ENCODE measurements at places on chromosomes 2 and 18. TPM values are rescaled to one million over a fixed set of nuclear protein-coding genes. Genes with fewer than 3 reads are reported as not detected.

DNA sequence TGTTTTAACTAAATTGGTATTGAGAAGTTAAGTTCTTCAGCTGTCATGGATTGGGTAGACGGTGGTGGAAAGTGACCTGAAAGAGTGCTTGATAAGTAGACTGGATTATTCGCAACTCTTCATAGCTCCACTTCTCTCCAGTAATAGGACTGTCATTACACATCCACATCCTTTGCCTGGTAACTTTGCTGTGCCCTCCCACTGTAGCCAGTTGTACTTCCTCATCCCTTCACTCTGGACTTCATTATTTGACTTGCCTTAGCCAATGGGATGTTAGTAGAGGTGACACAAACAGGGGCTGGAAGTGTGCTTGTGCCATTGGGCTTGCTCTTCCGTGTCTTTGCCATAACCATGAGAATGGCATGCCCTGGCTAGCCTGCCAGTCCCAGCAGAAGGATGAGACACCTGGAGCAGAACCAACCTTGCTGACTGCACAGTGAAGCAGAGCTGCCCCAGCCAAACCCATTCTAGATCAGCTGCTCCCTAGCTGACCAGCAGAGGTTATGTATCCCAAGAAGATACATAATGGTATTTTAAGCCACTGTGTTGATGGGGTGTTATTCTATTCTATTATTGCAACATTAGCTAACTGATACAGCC is 16.9 kb downstream of the QPCT start:
- DNase-seq = no peak

DNA sequence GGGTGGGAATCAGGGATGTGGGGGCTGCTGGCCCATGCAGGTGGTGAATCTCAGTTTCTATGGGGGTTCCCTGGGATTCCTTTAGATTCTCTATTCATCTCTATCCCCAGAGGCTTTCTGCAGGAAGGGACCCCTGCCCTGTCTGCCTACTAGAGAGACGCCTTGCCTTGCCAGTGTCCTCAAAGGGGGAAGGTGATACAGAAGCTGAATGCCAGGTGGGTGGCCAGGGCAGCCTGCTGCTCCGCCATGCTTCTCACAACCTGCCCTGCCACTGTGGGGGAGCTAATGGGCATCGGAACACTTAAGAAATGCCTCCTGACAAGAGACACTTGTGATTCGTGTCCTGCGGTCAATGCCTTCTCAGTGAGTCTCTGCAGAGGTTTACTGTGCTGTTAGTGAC is 368.4 kb downstream of the EN1 start:
- DNase-seq = no peak

- DNase-seq = no peak
These were observed 218.9 kb upstream of the TANK start for GRCh38 chr2:160941290-160941846.

PTPRN gene
- 1.3 TPM for polyA plus RNA-seq

DNA sequence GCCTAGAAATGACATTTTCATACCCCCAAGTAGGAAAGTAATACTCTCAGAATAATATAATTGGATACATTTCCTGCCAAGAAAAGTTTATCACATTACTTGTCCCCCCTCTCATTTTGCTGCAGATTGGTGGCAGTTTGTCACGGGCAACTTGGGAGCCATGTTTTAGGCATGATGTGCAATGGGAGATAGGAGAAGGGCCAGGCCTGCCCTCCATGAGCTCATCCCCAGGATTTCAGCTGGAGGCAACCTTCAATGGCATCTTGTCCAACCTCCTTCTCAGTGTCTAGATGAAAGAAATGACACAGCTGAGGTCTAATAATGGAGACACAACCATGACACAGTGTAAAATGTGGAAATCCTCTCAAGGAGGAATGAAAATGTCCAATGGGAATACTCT is 11.4 kb upstream of the RAB31 start:
- no peak for DNase-seq

- DNase-seq = no peak
These were observed 27.9 kb downstream of the REV1 start for GRCh38 chr2:99461828-99462483.

MPP4 gene
- 0.04 TPM for polyA plus RNA-seq

DNA sequence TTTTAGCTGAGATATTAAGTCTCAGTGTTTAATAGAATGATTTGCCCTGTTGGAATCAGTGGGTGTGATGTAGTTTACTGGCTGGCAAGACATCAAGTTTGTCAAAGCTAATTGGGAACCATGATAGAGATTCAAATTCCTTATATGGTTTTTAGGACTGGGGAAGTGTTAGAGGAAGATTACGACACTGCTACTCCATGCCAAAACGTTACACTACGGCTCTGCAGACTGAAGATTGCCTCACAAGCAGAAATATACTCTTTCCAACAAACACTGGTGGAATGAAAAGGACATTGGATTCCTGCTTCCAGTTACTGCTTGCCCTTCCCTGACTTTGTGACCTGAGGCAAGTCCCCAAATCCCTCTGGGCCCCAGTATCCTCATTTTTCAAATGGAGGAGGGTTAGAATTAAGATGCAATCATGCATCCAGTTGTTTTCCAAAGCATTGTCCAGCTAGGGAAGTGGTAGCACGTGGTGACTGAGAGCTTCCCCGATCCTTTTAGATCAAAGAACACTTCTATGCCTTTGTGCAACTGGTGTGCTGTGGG is 147.6 kb downstream of the CDC42EP3 start:
- DNase-seq = peak; percentile 71

GRCh38 chr2:196591004-196591403 is 48.5 kb upstream of the CCDC150 start:
- no peak for DNase-seq

TRIM43 gene
- not detected for polyA plus RNA-seq

- no peak for DNase-seq
These were observed 2.7 kb downstream of the CHAC2 start for GRCh38 chr2:53770264-53770663.

SP110 gene
- 21.6 TPM for polyA plus RNA-seq

DNA sequence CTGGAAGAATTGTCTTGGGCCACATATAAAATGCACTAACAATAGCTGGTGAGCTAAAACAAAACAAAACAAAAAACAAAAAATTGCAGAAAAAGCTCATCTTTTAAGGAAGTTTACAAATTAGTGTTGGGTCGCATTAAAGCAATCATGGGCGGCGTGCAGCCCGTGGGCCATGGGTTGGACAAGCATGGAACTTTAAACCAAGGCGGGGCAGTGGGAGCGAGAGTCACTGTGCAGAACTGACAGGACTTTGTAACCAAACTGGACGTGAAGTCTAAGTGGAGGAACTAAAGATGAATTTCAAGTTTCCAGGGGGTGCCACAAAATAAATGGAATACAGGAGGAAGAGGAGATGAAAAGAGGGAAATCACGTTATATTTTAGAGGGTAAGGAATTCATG is 80.7 kb downstream of the PSMG2 start:
- DNase-seq = no peak

PKDCC gene
- 58.5 TPM for polyA plus RNA-seq

Data from ovary (tissue), 10 donors.